Suppressor macrophage (primary cell): ENCODE measurements at places on chromosomes 5 and 9.
A peak's percentile ranks its signal among the peaks of the same experiment; 100 is the strongest.

GRCh38 chr9:119375892-119376291 is 6.7 kb upstream of the BRINP1 start:
- DNase-seq = peak; percentile 29

DNA sequence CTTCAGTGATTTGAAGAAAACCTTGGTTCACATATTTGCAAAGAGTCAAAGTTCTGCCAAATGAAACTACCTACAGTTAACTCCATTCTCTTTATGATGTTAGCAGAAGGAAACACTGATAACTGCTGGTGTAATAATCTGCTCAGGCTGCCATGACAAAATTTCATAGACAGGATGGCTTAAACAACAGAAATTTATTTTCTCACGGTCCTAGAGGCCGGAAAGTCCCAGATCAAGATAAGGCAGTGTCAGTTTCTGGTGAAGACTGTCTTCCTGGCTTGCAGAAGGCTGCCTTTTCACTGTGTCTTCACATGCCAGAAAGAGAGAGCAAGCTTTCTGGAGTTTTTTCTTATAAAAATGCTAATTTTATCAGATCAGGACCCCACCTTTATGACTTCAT is 102.4 kb upstream of the PARP8 start:
- DNase-seq = no peak

GRCh38 chr9:88927510-88927909 is 63.8 kb upstream of the S1PR3 start:
- DNase-seq = peak; percentile 28

GRCh38 chr9:86990290-86990689 is 43.0 kb upstream of the GAS1 start:
- no peak for DNase-seq

GRCh38 chr5:55338092-55338613 is 30.4 kb downstream of the MTREX start:
- no peak for DNase-seq

DNA sequence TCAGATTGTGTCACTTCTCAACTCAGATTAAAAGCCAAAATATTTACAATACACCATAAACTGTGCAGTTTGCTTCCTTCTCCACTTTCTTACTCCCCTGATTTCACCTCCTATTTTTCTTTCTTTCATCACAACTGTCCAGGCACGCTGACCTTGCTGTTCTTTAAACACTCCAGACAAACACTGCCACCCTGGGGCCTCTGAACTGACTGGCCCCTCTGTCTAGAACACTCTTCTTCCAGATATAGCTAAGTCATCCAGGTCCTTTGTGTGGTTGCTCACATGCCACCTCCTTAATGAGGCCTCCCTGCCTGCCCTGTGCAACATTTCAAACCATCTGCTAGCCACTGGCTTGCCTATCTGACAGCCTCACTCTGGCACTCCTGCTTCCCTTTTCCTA is 46.6 kb downstream of the ATG10 start:
- peak; percentile 48 for DNase-seq

DNA sequence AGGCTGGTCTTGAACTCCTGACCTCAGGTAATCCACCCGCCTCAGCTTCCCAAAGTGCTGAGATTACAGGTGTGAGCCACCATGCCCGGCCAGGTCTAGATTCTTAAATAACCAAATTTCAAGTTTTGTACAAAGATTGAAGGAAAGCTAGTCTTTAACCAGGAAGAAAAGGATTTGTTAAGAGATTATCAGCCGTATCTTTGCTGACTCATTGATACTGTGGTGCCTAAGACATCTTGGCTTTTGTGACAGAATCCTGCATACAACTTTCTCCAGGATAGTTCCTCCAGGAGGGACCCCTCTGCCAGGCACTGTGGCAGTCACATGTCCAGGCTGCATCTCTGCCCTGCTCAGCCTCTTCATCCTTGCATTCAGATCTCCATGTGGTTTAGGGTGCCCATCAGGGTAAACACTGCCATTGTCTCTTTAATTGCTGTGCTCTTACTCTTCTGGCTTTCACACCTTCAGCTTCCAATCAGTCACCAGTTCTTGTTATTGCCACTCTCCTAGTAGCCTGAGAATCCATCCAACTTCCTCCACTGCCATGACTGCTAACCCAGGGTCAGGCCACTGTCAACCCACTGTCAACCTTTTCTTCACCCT is 10.0 kb downstream of the MAP3K1 start:
- peak; percentile 29 for DNase-seq

DNA sequence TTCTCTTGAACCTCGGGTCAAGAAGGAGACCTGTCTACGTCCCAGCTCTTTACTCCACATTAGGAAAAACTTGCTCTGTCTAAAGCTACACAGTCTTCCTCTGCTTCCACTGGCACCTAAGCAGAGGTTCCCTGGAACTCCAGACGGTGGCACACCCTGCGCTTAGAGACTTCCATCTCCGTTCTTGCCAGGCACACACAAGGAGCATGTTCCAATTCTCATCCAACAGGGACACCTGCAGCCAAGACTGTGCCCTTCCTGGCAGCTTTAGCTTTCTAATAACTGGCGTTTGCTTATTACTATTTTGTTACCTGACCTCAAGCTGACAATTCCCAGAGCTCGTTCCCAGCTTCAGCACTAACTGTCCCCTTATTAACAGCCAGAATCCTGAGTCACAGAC is 16.0 kb downstream of the CAPSL start:
- DNase-seq = no peak

DNA sequence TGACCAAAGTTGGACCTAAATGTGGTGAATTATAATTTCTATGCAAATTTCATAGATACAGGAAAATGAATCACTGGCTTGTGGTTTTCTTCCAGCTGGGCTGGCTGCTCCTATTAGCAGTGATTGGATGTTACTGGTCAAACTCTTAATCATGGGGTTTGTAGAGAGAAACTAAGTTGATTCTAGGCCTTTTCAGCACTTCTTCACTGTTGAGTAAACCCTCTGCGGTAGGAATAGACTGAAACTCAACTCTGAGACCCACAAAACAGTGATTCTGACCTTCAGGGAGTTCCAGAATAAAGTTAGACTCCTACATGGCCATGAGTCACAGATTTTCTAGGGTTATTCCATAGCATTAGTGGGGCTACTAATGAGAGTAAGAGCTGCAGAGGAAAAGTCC is 47.9 kb upstream of the FKTN start:
- peak; percentile 8 for DNase-seq

DNA sequence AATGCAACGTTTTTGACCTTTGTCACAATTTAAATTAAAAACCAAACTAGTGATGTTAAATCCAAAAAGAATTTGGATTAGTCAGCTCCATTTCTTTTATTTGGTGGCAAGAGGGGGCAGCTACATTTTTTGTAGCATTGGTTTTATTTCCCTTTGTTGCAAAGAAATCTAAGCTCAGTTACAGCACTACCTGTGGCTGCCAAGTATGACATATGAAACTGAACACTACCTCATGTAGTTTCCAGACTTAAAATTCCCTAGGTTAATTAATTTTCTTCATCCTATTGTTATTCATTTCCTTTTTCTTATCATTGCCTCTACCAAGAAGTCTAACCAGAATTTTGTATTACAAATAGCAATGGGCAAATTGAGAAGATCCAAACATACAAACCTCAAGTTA is 393.5 kb downstream of the BRINP1 start:
- DNase-seq = no peak

GRCh38 chr5:142204219-142204618 is 95.6 kb downstream of the NDFIP1 start:
- DNase-seq = no peak

GRCh38 chr9:135520916-135521607 is at the start of gene LCN1:
LCN1 (plus strand) TSS chr9:135521440; CDS start chr9:135521498, 58 bp downstream.
- no peak for DNase-seq

DNA sequence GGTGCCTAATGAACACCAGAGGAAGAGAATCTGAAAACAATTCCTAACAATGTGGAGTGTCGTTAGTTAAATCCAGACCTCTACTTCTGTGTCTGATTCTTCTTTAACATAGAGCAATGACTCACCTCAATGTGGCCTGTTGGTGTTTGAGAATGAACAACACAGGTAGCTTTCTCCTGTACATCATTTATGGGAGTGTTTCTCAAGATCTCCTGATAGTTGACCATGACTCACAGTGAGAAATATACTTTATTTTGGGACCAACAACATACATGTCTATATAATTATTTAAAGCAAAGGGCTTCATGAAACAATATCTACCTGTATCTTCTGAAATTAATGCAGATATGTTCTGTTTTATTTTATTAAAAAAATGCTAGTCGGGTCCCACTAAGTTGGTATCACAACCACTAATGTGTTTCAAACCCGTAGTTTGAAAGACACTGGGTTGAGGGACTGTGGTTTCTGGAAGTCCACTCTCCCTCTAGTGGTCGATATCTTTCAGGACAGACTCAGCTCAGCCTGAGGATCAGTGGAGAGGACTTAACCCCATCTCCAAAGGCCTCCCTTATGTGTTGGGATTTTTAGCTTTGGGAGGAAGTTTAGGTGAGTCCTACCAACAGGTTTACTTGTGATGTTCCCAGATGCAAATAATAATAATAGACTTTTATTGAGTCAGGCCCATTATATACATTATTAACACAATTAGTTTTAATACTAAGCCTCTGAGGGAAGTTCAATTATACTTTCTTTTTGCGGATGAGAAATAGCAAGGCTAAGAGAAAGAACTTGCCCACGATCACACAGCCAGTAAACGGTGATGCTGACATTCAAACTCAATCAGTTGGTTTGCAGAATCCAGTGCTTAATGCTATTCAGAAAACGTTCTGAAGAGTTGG is 70.0 kb upstream of the KLF9 start:
- DNase-seq = peak; percentile 84

DNA sequence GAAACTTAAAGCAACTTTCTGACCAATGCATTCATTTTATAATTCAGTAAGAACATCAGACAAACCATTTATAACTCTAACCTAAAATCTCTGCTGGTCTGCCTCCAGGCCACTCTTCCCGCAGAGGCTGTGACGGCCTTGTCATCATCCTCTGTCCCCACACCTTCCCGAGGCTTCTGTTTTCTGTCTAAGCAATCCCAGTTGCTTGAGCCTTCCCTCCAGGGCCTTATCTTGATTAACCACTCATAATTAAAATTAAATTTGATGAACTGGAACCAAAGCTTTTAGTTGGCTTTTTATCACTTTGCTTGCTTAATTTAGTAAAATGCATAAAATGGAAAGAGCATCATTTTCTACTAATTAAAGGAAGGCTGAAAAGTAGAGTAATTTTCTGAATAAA is 312.4 kb downstream of the DIRAS2 start:
- DNase-seq = no peak

GRCh38 chr5:35788724-35789123 is 68.0 kb upstream of the IL7R start:
- no peak for DNase-seq

- DNase-seq = no peak
Measured at GRCh38 chr9:91557327-91557726, 133.7 kb upstream of the NFIL3 start.

GRCh38 chr9:6944093-6944551 is 186.3 kb downstream of the KDM4C start:
- DNase-seq = no peak

DNA sequence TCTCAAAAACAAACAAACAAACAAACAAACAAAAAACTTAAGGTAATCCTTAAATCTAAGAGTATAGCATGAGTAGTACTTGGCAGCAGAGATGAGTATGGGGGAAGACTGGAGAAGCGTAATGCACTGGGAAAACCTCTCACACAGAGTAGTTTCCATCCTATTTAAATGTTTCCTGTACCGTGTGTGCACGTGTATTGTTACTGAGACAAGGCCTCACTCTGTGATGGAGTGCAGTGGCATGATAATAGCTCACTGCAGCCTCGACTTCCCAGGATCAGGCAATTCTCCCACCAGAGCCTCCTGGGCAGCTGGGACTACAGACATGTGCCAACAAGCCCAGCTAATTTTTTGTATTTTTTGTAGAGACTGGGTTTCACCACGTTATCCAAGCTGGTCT is 2.9 kb downstream of the UIMC1 start:
- DNase-seq = no peak

- no peak for DNase-seq
Measured at GRCh38 chr5:68379275-68380036, 163.9 kb downstream of the PIK3R1 start.

- DNase-seq = peak; percentile 14
Measured at GRCh38 chr5:37197340-37198050, 51.7 kb downstream of the CPLANE1 start.

DNA sequence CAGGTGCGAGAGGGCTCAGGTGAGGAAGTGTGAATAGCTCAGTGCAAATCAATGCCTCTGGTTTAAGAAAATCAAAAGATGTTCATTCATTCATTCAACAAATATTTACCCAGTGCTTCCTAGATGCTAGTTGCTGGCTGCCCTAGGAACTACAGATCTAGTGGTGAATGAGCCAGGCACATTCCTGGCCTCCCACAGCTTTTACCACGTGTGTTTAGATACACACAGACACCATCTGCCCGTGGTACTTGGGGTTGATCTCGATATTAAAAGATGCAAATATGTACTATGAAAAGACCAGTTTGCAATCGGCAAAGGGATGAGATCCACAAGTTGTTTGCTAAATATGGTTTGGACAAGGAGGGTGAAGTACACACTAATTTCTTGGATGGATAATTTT is 78.2 kb downstream of the GTF3C4 start:
- DNase-seq = no peak

DNA sequence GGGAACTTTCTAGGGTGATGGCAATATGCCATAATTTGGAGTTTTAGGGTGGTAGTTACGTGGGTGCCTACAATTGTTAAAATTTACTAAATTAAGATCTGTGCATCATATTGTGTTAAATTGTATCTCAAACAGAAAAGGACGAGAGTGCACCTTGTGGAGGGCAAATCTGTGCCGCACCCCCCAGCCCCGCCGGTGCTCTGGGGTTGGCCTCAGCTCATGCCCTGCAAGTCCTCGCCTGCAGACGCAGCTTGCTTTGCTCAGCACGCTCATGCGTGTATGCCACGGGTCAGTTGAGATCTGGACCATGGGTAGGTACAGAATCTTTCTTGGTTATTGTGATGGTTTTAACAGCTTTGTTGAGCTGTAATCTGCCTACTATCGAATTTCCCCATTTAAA is 33.7 kb upstream of the FCN1 start:
- no peak for DNase-seq

- DNase-seq = no peak
Measured at GRCh38 chr5:75365740-75366139, 28.7 kb downstream of the HMGCR start.

DNA sequence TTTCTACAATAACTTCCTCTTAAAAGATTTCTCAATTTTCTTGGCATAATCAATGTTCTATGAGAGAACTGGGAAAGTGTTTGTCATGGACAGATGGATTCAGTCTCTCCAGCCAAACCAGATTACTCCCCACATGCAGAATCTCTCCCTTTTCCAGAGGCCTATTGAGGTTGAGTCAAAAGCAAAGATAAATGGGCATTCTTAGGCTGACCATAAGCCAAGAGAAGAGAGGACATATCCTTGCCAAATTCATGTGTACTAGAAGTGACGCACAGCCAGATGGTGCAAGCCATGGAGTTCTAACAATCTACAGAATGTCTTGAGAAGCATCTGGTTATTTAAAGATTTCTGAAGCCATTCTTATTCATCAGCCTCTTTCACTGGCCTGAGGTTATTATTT is 2115.0 kb downstream of the MAT2B start:
- DNase-seq = no peak
